Head of caudate nucleus (tissue), 42 donors: ENCODE measurements at places on chromosomes 12 and 14.

- DNase-seq = peak; percentile 55
These were observed 1.1 kb upstream of the HDAC7 start for GRCh38 chr12:47820631-47821345.

- no peak for DNase-seq
These were observed 205.1 kb downstream of the NEDD1 start for GRCh38 chr12:97112136-97112535.

DNA sequence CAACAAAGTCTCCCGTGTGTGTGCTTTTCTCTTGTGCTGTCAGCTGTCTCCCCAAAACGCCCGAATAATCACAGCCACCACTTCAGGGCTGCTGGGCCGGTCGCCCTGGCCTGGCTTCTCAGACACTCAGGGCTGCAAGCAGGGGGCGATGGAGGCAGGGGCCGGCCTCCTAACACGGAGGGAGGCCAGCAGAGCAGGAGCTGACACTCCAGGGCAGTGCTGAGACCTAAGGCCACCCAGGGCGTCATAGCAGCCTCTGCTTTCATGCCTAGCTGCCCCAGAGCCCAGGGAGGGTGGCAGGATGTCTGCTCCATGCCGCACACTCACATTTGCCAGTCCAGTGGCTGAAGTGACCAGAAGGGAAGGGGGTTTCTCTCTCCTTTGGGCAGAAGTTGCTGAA is 25.6 kb downstream of the STX2 start:
- DNase-seq = no peak

GRCh38 chr12:21580748-21581516 is 23.7 kb downstream of the GYS2 start:
- no peak for DNase-seq

DNA sequence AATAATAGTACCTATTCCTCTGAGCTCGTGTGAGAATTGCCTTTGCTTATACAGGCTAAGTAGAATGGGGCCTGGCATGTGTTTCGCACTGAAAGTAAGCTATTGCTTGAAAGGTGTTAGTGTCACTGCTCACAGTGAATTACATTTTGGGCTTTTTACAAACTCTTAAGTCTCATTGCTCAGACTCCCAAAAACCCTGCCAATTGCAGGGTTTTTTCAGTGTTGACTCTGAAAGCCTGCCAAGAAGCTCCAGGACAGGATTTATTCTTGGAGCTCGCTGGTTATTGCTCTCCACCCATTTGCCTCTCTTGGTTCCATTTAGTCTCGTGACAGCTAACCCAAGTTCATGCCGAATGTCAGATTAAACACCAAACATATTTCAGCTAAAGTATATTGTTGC is 39.8 kb downstream of the NOPCHAP1 start:
- DNase-seq = peak; percentile 21

- peak; percentile 31 for DNase-seq
These were observed 44.5 kb downstream of the PSMA6 start for GRCh38 chr14:35336494-35337268.

- DNase-seq = no peak
These were observed 239.1 kb downstream of the DIO2 start for GRCh38 chr14:79972230-79972629.

DNA sequence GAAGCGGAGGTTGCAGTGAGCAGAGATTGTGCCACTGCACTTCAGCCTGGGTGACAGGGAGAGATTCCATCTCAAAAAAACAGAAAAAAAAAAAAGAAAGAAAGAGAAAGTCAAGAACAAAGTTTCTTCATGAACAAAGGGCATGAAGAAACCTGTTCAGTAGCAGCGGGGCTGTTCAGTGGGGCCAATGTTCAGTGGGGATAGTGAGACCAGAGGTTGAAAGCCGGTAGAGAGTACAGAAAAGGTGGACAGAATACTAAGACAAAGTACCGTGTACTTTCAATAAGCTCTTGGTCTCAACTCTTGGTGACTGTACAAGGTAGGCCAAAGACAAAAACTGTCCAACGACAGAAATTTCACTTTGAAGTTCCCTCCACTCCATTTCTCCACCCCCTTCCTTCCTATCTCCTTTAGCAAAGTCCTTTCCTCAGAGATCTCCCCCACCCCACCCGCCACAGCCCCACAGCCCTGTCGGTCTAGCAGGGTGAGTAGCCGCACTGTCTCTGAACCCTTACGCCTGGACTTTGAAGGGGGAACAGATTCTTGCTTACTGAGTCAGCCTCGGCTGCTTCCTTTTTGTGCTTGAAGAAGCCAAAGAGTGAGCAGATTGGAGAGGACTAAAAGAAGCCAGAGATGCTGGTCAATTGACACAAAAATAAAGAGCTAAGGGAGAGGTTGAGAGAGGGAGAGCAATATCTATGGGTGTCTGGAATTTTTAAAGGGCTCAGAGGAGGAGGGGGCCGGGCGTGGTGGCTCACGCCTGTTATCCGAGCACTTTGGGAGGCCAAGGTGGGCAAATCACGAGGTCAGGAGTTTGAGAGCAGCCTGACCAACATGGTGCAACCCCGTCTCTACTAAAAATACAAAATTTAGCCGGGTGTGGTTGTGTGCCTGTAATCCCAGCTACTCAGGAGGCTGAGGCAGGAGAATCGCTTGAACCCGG is 44.2 kb upstream of the FOS start:
- DNase-seq = peak; percentile 53

GRCh38 chr12:64560396-64561301 is 49.6 kb upstream of the RASSF3 start:
- DNase-seq = no peak

- no peak for DNase-seq
These were observed 6.9 kb downstream of the SHMT2 start for GRCh38 chr12:57236201-57236924.

DNA sequence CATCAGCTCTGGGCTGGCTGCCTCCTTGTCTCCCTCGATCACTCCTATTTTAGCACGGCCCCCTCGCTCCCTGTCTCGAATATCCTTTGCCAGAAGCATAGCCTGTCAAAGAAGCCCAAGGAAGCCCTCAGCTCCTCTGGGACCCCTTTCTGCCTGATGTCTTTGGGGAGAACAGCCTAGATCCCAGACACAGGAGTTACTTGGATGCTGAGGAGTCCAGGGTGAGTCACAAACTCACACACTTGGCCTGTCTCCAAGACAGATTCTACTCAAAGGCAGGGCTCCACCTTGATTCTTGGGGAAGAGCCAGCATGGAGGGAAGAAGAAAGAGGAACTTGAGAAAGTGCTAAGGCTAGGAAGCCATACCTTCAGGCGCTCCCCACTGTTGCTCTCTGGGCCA is 8.1 kb downstream of the AVIL start:
- DNase-seq = no peak

DNA sequence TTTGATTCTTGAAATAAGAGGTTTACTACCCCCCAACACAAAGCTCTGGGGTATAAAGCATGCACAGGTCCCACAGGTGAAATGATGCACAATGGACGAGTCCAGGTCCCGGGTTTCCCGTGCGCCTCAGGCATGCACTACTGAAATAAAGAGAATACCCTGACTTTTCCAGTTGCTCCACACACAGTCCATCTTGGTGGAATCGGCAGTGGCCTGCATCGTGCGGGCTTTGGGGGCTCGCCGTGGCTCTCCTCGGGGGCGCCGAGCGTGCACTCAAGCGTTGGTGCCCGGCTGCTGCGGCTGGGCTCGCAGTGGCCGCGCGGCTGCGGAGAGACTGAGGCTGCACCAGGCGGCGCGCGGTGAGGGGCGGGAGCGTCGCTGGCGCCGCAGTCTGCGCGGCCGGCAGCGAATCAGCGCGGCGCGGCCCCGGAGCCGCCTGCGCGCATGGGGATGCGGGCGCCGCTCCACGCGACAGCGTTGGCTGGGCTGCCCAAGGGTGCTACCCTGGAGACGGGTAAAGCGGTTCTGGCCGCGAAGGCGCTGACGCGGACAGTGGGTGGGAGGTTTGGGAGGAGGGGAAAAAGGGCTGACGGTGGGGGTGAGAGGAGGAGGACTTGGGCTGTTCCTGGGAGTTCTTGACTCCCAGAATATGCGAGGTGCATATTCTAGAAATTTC is 53.8 kb upstream of the CCDC175 start:
- peak; percentile 60 for DNase-seq

GRCh38 chr12:45338272-45338671 is 122.4 kb downstream of the ANO6 start:
- DNase-seq = no peak

DNA sequence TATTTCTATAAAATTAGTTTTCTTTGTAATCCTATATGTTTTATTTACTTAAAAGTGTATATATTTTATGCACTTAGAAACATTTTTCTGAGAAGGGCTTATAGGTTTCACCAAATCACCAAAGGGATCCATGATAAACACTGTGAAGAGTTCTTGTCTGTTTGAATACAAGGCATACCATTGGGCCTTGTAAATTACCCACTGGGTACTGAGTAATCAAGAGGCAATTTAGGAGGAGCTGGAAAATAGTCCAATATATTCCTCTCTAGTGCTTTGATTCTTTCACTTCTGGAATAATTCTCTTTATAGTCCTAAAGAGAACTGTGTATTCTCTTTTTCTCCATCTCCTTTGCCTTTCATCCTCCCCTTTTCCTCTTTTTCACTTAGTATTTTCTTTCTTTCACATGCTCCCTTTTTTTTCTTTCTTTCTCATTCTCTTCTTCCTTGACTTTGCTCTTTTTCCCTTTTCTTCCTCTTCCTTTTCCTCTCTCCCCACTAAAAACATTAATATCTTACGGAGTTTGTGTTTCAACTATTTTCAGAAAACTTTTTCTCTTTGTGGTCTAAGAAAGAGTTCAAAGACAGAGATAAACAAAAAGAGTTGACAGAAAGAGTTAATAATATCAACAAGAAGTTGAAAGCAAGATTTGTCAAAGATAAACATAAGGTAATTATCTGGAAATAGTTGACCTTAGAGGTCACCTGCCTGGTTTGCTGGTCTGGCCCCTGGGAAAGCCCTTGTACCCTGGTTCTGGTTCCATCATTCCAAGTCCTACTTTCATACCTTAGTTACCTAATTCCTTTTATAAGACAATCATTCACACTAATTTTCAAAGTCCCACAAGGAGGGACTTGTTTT is 435.3 kb downstream of the RAD51B start:
- no peak for DNase-seq

- no peak for DNase-seq
These were observed 22.4 kb downstream of the LACRT start for GRCh38 chr12:54612225-54612750.

- no peak for DNase-seq
These were observed 672 bp upstream of the SCFD1 start for GRCh38 chr14:30621354-30621939.

DNA sequence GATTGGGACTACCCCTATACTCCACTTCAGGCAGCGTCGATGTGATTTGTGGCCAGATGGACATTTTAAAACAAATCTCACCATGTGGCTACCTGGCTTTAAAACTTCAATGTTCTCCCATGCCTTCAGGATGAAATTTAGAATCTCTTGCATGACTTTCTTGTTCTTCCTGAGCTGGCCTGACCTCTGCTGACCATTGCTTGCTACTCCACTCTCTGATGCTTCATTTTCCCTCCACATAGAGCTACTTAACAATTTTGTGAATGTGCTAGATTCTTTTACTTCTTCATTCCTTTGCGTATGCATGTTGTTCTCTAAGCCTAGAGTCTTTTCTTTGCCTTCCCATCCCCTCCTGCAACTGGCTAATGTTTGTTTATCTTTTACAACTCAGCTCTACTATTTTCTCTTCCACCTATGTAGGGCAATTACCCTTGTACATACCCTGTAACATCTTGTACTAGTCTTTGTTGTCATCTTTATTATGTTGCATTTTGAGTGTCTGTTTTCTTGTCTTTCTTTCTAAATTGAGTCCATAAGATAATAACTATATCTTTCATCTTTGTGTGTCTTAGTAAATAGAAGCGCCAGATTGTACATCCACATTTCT is 41.2 kb downstream of the YLPM1 start:
- no peak for DNase-seq

GRCh38 chr12:106064721-106065021 is 74.1 kb downstream of the NUAK1 start:
- no peak for DNase-seq

DNA sequence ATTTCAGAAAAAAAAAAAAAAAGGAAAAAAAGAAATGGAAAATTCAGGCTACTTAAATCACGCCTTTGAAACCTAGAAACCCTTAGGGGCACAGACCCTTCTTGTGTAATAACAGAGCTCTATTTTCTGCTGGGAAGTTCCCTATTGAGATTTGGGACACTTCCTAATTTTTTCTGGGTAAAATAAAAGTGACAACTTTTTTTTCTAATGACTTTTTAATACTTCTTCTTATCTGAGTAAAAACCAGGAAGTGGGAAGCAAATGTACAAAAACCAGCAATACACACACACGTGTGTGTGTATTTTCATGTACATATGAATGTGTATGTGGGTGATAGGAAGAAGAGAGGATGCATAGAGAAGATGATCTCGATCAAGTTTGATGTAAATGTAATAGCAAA is 35.8 kb downstream of the ETV6 start:
- DNase-seq = no peak

DNA sequence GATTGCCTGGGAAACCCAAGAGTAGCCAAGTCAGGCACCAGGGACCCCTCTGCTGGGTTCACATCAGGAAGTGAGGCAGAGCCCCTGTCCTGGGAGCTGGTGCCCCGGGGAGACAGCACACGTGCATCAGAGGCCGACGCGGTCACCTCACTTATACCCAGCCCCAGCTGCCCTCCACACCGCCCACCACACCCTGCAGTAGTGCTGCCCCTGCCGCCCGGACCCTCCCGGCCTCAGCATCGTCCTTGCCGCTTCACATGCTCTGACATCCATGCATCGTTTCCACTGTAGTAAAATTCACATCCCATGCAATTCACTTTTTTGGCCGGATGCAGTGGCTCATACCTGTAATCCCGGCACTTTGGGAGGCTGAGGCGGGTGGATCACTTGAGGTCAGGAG is 14.0 kb downstream of the MMP17 start:
- DNase-seq = no peak

GRCh38 chr14:87171141-87171540 is 821.8 kb downstream of the GALC start:
- DNase-seq = no peak

DNA sequence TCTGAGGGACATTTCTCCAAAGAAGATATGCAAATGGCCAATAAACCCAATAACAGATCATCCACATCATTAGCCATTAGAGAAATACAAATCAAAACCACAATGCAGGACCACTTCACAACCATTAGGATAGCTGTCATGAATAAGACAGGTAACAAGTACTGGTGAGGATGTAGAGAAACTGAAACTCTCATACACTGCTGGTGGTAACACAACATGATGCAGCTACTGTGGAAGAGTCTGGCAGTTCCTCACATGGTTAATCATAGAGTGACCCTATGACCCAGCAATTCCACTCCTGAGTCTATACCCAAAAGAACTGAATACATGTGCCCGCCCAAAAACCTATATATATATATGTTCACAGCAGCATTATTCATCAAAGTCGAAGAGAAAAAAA is 39.0 kb downstream of the TTC9 start:
- no peak for DNase-seq

GRCh38 chr12:848173-848865 is 95.9 kb downstream of the WNK1 start:
- DNase-seq = no peak

GRCh38 chr14:56896922-56897321 is 86.6 kb upstream of the OTX2 start:
- no peak for DNase-seq

- DNase-seq = no peak
These were observed 6.8 kb downstream of the YBX3 start for GRCh38 chr12:10716277-10716676.
